ENCODE measurements at places on chromosomes 2 and 18.

- DNase-seq: peak; percentile 89
Observed at GRCh38 chr2:33022989-33023727, 76.4 kb downstream of the LTBP1 start.

DNA sequence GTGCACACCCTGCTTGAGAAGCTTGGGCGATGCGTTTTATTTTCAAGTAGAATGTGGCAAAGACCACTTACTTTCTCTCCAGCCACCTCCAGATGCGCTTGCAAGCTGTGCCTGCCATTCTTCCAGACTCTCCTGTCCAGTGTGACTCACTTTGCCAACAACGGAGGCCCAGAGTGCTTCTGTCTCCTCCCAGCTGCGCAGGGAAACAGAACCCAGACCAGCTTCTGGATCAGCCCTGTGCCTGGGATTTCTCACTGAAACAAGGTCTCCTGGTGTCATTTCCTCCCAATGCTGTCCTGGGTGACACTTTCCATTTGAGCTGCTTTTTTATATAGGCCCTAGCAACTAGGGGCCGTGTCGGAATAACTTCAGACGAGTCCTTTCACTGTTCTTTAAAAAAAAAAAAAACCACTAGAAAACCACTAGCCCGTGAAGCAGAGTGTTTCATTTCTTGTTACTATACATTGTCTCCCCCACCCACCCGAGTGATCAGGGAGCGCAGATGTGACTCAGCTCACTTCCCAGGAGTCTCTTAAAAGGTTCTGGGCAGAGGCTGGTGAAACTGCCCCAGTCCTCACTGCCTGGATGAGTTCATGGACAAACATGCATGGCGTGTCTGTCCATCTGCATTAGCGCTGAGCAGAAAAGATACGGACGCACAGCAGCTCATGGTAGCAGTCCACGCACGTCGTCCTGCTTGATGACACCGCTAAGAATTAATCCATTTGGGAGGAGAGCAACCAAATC, 25.3 kb upstream of the RPL31 start:
- DNase-seq: peak; percentile 40

DNA sequence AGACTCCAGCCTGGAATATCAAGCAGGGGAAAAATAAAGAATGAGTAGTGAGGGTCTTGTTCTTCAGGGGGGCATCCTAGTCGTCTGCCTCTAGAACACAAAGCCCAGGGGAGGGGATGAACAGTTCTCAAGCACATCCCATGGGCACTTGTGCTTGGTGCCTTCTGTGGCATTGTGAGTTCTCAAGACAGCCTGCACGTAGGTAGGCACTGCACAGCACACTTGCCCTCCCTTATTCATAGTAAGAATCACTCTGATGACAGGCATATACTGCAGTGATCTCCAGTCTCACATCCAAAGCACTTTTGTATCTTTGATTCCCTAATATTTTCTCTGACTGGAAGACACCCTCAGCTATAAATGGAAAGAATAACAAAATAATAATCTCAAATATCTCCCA, 104.7 kb upstream of the CNGA3 start:
- no peak for DNase-seq

DNA sequence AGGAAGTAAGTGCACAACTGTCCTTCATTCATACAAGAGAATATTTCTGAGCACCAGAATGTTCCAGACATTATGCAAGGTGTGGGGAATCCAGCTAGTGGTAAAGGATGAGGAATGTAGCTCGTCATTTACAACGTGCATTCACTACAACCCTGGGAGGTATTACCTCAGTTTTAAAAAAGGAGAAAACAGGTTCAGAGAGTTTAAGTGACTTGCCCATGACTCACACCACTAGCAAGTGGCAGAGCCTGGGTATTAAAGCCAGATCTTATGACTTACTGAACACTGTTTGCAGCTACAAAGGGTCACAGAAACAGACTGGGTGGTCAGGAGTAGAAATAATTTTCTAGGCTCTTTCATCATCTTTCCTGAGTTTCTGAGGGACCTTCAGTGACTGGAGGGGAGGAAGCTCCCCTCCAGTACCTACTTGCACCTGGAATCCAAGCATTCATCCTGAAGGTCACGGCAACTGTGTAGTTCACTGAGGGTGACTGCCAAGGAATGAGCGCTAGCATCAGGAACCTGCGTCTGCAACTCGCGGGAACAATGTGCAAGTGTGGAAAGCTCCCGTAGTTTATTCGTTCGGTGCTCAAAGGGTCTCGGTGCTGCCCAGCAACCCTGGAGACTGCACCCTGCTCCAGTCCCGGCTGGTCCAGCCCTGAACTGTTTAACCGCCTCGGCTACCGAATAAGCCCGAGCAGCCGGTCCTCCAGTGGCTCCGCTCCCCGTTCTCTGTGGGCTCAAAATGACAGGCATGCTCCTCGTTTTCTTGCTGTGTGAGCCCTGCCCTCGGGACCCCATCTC, 647 bp downstream of the CCDC121 start:
- DNase-seq: peak; percentile 94

GRCh38 chr2:167681234-167682015, 566.0 kb downstream of the STK39 start:
- no peak for DNase-seq

DNA sequence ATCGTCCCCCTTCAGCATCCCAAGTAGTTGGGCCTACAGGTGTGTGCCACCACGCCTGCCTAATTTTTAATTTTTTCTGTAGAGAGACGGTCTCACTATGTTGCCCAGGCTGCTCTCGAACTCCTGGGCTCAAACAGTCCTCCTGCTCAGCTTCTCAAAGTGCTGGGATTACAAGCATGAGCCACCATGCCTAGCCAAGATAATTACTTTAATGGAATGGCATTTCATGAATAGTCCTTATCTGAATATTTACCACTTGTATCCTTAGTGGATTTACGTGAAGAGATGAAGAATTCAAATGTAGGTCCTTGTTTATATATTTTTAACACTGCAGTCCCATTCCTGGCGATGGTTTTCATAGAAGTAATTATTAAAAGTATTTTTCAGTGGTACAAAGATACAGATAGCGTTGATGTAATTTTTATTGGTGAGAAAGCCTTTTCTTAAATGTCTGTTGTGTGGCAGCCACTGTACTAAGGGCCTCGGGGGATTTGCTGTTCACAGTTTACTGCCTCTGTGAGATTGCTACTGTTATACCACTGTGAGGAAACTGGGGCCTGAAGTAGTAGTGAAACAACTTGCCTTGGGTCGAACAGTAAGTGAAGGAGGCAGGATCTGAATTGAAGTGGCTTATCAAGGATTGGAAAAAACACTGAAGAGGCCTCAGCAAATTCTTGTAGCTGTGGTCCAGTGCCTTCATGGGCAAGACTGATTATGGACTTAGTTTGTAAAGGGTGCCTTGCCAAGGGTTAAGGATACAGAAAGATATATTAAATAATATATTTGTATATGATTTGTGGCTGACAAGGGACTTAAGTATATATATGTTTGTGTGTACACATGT, 151.2 kb downstream of the PRPF40A start:
- DNase-seq: no peak

GRCh38 chr2:17051538-17051937, 385.9 kb upstream of the CYRIA start:
- DNase-seq: no peak

DNA sequence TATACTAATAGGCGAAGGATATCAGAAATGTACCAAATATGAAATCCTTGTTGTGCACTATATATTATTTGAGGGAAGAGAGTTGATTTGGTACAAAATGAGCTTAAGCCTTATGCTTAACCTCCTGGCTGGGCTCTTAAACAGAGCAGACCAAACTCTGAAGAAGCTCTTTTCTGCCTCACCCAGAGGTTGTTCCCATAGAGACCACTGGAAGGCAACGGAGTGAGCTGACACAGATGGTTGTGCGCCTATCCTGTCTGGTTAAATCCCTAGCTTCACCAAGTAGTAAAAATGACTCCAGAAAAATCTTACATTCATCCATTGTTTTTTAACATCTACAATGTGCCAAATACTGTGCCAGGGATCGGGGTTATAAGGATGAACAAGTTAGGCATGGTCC, 55.9 kb upstream of the NOL4 start:
- no peak for DNase-seq

- no peak for DNase-seq
Observed at GRCh38 chr2:102578376-102578775, 41.0 kb upstream of the SLC9A2 start.
